Renal pelvis (tissue), 12 donors: ENCODE measurements at places on chromosomes 6 and 20. TPM values are rescaled to one million over a fixed set of nuclear protein-coding genes. Genes with fewer than 3 reads are reported as not detected.
A peak's percentile ranks its signal among the peaks of the same experiment; 100 is the strongest.

NKAIN2 gene
- polyA plus RNA-seq, result 18.0 TPM

FAM209A gene
- 0.26 TPM for polyA plus RNA-seq

GRCh38 chr6:142387997-142388815 is 86.4 kb downstream of the ADGRG6 start:
- DNase-seq, result peak; percentile 28

- no peak for DNase-seq
Observed at GRCh38 chr6:54291146-54291545, 17.1 kb upstream of the TINAG start.

DNA sequence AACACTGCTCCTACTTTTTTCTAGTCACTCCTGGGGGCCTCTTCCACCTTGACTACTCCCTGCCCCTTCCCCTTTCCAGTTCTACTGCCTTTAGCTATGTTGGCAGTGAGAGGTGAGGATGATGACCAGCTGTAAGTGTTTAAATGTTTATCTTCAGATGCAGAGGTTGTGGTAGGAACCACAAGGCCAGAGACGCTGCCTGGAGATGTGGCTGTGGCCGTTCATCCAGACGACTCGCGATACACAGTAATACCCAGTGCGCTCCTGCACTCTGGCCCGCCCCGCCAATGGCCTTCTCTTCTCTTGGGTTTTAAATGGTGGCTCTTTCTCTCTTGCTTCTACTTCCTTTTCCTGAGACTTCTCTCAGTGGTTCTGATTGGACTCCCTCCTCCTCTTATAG is 4.6 kb downstream of the VARS2 start:
- DNase-seq, result no peak

GRCh38 chr6:45643126-45643525 is 265.4 kb upstream of the SUPT3H start:
- no peak for DNase-seq

GRCh38 chr6:56378966-56379585 is 131.7 kb upstream of the COL21A1 start:
- DNase-seq, result no peak
